ENCODE measurements at places on chromosomes 6 and 20.

GRCh38 chr6:128513878-128514277, 6.5 kb downstream of the PTPRK start:
- DNase-seq, result no peak

GRCh38 chr6:141169419-141169818, 963.3 kb upstream of the GJE1 start:
- no peak for DNase-seq

DNA sequence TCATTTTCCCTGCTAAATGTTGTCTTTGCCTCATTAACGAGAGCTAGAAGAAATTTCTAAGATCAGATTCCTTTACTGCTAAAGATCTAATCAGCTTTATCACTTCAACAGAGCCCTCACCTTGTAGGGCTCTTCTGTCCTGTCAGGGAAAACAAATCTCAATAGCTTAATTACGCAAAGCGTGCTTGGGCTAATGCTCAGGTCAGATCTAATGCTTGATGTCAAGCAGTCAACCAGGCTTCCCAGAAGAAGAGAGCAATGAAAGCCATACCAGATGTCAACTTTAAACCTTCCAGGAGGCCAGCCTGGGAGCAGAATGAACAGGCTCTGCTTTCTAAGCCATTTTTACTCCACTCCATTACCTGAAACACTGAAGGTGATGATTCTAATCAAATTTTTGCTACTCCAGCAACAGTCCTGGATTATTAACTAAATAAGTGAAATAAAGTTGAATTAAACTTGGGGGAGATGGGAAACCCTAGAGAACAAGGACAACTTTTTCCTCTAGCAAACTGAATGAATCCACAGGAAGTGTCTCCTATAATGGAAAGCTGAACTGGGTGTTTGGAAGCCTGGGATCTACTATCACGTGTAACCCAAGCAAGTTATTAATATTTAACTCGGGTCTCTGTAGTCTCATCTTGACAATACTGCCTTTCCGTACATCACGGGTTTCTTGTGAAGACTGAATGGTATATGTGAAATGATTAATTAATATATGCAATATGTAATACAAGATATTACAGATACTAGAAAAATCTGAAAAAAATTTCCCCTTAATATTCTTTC, 273.7 kb downstream of the PTPRK start:
- no peak for DNase-seq

- DNase-seq, result no peak
Observed at GRCh38 chr6:51526922-51527321, 560.5 kb downstream of the PKHD1 start.

GRCh38 chr6:151914484-151914883, 107.0 kb downstream of the ESR1 start:
- DNase-seq, result no peak

GRCh38 chr6:151186306-151186705, 53.5 kb upstream of the AKAP12 start:
- no peak for DNase-seq

Data from stimulated activated CD4-positive, alpha-beta T cell treated with anti-CD3 and anti-CD28 coated beads, TNF-alpha, amount 100 ng/mL, for 1 hour (primary cell).